Stimulated activated CD8-positive, alpha-beta memory T cell treated with anti-CD3 and anti-CD28 coated beads, Interleukin-7, amount 100 ng/mL, for 24 hours (primary cell): ENCODE measurements at places on chromosomes 7 and 10.

- DNase-seq = no peak
Observed at GRCh38 chr7:101659706-101660105, 30.6 kb upstream of the MYL10 start.

- no peak for DNase-seq
Observed at GRCh38 chr10:9811601-9812000, 1206.1 kb upstream of the CELF2 start.

DNA sequence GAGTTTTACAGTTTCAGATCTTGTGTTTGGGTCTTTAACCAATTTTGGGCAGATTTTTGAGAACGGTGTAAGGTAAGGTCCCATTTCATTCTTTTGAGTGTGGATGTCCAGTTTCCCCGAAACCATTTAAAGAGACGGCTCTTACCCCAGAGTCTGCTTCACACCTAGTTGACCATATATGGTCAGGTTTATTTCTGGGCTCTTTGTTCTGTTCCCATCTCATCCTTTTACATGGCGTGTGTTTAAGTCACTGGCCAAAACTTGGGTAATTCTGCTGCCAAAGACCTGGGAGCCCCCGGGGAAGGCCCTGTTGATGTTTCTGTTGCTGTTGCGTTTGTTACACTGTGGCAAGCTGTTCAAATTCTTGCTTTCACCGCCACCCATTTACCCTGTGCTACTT lies 120.1 kb downstream of the PTPRN2 start:
- no peak for DNase-seq

DNA sequence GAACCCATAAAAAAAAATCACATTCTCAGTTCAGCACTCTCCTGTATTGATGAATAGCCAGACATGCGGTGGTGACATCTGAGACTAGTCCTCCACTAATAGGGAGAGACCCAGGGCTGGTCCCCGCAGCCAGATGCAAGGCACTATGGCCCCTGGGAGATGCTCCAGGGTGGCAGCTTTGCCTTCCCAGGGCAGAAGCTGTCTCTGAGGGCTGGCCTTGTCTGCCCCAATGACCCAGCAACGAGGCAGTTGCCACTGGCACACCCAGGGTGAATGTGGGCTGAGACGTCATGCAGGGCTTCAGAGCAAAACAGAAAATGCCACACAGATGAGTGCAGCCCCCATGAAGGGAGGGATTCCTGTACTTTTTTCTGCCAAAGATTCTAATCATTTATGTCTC lies 50.1 kb upstream of the GDF10 start:
- DNase-seq = no peak

DNA sequence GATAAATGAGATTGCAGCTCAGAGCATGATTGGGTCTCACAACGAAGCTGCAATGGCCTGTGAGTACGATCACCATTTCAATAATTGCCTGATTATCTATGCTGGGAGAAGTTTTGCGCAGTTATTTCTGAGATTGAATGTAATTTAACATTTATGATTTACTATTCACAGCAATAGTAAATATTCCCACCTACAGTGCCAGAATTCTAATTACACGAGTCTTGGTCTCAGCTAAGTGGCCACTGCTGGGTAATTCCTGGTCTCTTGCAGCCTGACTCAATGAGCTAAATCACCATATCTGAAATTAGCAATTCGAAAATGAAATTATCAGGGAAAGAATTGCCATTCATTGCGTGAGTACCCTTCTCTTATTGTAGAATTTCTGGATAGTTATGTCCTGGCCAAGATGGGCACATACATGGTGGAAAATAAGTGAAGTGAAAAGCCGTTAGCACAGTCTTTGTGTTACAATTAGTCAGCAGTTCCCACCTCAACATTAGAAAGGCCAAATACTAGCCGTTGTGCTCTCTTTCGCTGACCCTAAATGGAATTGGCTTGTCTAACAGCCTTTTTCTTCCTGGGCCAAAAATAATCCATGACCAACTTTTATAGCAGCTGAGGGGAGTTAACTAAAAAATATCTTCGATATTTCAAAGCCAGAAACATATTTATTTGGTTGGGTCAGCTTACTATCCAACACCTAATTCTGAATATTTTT lies 681.0 kb upstream of the C7orf33 start:
- DNase-seq = no peak

GRCh38 chr10:103884681-103885139 lies 29.3 kb upstream of the SH3PXD2A start:
- DNase-seq = no peak

- DNase-seq = no peak
Observed at GRCh38 chr10:85148693-85149640, 820.6 kb downstream of the CCSER2 start.
